Activated CD4-positive, alpha-beta T cell treated with anti-CD3 and anti-CD28 coated beads, Interleukin-2, amount 50 U/mL, for 48 hours (primary cell): ENCODE measurements at places on chromosomes 12 and 14.

DNA sequence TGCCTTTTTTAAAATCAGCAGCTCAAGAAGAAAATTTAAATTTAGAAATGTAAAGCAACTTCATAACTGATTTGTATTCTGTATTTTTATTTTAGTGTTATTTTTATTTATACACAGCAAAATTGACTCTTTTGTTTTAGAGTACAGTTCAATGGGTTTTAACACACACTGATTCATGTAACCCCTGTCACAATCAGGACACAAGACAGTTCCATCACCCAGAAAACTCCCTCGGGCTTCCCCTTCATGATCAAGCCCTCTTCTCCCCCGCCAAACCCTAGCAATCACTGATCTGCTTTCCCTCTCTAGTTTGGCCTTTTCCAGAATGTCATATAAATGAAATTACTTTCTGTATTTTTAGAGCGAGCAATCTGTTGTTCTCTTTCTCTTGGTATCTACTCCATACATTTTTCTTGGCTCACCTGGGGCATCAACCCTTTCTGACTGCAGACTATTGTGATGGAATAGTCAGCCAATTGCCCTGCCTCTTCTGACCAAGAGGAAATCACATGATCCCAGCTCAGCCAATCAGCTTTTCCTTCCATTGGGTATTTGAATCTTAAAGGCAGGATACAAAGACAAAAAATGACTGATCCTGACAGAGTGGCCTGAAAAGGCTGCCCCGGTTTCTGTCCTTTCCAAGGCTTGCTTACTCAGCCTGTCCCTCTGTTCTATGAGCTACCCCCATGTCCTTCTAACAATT lies 5.3 kb downstream of the SLC5A8 start:
- DNase-seq = no peak

GRCh38 chr12:69655616-69656340 lies 43.3 kb downstream of the BEST3 start:
- no peak for DNase-seq

DNA sequence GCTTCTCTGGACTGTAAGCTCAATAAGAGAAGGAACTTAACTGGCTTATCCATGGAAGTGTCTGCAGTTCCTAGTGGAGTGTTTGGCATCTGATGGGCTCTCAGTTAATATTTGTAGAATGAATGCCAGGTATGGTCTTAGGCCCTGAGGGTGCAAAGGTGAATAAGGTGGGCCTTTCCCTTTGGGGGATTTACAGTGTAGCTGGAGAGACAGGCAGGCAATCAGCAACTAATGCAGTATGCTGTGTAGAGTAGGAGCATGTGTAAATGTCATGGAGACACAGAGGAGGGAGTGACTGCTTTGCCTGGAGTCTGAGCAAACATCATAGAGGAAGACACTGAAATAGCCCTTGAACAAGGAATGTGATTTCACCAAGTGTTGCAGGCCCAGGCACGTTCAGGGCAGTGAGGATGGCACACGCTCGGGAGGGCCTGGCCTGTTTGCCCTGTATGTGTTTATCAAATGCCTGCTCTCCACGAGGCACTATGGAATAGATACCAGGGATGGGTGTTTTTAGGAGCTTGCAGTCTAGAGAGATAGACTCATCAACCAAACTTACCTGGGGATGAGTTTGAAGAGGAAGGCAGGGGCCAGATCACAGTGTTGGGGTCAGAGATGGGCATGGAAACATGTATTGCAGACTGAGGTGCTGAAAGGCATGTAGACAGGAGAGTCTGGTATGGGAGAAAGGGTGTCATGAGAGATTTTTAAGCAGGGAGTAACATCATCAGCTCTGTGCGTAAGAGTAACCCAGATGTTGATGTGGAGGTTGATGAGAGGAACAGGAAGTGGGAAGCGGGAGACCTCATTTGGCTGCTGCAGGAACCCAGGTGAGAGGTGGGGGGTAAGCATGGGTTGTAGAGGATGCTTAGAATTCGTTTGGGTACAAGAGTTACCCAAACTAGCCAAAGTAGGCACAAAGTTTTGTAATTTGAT lies 54.1 kb downstream of the PLXNC1 start:
- no peak for DNase-seq

- DNase-seq = no peak
These were observed 51.5 kb downstream of the GTF2A1 start for GRCh38 chr14:81169267-81169666.

- no peak for DNase-seq
These were observed 101.1 kb upstream of the BCL2L14 start for GRCh38 chr12:11969437-11970154.
